ENCODE measurements at places on chromosomes 3 and 15.

DNA sequence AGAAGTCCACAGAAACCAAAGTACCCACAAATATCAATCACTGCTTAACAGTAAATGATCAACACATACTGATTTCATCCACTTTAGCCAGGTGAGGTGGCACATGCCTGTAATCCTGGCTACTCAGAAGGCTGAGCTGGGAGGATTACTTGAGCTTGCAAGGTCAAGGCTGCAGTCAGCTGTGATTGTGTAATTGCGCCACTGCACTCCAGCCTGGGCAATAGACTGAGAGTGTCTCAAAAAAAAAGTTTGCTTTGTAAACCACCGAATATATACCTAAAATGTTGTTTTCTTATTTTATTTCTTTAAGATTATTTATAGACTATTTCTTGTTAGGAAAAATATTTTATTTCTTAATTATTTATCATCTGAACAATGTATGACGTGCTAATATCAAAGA is 8.7 kb upstream of the ATP13A4 start:
- DNase-seq = no peak

DNA sequence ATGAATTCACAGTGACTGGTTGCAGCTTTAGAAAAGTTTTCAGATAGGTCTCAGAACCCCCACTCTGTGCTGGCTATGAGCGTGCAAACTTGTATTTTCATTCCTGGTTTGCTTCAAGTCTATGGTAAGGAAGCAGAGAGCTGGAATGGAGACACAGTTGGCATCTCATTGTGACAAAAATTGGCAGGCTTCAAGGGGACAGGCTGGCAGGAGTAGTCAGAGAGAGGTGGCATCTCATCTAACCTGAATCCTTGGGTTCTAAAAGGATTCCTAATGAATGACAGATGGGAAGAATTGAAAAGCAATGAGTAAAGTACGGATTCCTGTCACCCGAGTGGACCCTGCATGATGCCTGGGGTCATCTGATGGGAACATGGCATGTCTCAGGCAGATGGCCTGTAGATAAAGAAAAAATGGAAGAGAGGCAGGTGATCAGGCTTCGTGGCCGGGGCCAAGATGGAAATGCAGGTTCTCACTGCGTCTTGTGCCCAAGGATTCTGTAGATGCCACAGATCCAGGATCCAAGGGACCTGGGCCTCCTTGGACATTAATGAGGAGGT is 89.4 kb upstream of the ABHD17C start:
- no peak for DNase-seq

DNA sequence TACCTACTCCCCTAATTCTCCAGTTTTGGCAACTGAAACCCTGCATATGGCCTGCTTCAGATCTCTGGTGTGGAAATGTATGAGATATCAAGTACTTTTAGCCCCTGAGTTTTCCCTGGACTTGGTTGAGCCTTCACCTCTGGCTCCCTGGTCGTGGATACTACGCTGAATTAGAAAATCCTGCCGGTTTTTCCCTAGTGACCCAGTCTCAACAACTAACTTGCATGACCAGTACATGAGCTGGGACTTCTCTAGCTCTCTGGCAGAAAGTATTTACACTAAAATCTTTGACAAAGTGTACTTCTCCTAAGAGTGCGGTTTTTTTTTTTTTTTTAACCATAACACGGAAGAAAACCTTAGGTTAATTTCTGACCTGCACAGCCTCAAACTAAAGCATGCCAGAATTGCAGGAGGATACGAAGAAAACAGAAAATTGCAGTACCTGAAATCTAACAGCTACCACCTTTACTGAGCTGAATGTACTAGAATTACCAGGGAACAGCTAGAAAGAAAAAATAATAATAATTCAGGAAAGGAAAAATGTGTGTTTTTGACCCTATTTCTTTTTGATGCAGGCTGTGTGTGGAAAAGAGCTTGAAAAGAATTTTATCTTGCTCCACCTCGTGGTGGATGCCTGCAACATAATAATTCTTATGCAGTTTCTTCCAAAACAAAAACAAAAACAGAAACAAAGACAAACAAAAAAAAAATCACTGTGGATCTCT is 165.6 kb downstream of the GMNC start:
- no peak for DNase-seq

DNA sequence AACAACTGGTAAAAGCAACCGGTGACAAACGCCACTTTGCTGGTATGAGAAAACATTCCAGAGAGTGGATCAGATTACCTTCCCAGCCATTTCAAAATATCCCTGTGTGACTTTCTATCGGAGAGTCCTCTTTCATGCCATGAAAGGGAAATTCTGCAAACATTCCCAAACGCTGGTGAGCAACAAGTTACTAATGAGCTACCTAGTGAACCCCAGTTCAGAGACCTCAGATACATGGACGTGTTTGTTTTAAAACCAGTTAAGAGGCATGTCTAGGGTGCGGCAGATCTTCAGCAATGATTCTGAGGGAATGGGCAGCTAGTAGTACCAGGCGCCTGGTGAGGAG is 418.2 kb upstream of the NR2F2 start:
- DNase-seq = no peak

DNA sequence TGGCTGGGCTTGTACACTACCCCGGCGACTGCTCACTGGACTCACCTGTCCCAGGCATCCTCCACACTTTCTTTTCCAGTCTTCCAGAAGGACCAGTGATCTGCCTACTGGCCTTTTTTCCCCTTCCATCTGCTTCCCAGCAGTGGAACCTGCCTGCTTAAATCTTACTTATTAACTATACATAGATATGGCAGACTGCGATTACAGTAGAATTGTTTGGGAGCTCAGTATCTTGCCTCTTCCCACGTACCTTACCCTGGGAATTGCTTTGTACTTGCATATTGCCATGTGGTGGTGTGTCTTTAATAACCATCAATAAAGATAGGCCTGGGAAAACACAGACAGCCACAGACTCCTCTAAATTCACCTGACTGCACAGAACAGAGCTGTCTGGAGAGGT is 11.8 kb upstream of the HES1 start:
- DNase-seq = no peak

GRCh38 chr15:77497942-77498361 is 77.3 kb downstream of the HMG20A start:
- DNase-seq = no peak

GRCh38 chr3:74067296-74067695 is 442.6 kb upstream of the PDZRN3 start:
- DNase-seq = no peak

- DNase-seq = no peak
Observed at GRCh38 chr3:173258697-173259096, 117.7 kb upstream of the SPATA16 start.

DNA sequence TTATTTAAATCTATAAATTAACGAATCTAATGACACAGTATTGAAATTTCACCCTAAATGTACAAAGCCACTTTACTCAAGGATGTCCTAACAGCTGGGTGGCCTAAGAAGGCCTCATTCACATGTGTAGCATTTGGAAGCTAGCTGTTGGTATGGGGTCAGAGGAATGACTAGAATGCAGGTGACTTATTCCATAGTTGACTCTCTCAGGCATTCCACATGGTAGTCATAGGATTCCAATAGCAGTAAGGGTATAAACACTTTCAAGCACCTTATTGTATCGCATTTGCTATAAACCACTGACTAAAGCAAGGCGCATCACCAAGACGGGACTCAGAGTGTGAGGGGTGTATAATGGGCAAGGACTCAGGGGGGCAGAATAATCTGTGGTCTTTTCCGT is 294.8 kb upstream of the EPHA3 start:
- DNase-seq = no peak

DNA sequence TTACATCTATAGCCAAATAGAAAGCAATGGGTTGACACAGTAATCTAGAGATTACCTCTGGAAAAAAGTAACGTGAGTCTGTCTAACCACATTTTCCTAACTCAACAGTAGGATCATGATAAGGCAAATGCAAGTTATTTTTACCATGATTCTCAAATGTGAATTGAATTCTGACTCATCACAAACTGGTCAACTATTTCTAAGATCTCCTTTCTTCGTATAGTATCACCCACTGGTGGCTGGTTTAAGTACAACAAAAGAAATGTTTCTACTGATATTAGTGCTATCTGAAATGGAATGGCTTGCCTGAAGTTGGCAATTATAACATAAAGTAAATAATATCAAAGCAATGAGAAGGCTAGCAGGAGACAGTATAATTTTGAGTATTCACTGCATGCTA is 102.2 kb downstream of the ABI3BP start:
- DNase-seq = no peak

- no peak for DNase-seq
Observed at GRCh38 chr3:66561367-66561766, 60.5 kb upstream of the LRIG1 start.

- no peak for DNase-seq
Observed at GRCh38 chr3:3906171-3906570, 106.9 kb downstream of the LRRN1 start.

GRCh38 chr15:86300390-86301125 is 220.9 kb downstream of the AGBL1 start:
- no peak for DNase-seq

GRCh38 chr3:12423918-12424630 is 60.2 kb upstream of the TSEN2 start:
- no peak for DNase-seq

GRCh38 chr3:2525968-2526367 is 427.3 kb downstream of the CNTN4 start:
- DNase-seq = no peak

DNA sequence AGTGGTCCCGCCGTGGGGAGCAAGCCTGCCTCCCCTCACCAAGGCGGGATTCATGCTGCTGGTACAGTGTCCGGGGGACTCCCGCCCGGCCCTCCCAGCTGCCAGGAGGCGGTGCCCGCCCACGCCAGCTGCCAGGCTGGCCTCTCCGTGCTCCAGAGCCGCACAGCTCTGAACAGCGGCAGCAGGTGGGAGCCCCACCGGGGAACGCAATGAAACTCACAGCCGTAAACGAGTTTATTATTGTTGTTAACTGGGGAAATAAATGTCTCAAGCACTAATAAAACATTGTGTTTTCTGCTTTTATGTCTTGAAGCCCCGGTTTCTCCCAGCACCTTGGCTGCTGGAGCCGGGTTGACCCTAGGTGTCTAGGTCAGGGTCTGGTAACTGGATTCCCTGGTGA is 317.7 kb upstream of the TLE3 start:
- no peak for DNase-seq

DNA sequence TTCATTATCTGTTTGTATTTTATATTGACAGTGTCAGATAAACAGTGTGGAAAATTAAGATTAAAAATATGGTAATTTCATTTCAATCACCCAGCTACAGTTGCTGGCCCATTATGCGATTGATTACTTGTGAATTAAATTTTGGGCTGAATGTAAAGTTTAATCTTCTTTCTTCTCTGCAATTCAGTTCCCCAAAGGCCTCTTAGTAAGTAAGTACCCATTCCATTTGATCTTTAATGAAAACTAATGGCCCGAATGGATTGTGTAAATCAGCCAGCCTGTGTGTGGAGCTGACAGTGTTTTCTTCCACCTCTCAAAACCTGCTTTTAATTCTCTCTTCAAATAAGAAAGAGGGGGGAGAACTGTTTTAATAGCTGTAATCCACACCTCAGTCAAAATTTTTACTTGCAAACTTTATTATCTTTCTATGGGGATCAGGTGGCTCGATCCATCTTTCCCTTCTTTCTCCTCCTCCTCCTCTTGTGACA is 307.1 kb downstream of the IL20RB start:
- DNase-seq = no peak

GRCh38 chr3:83813176-83813575 is 1145.6 kb upstream of the CADM2 start:
- no peak for DNase-seq

GRCh38 chr15:65426216-65426853 is 3.6 kb upstream of the IGDCC4 start:
- no peak for DNase-seq

- no peak for DNase-seq
Observed at GRCh38 chr3:83524901-83525300, 1433.9 kb upstream of the CADM2 start.

GRCh38 chr3:128720891-128721290 is 5.1 kb upstream of the RAB7A start:
- DNase-seq = no peak

DNA sequence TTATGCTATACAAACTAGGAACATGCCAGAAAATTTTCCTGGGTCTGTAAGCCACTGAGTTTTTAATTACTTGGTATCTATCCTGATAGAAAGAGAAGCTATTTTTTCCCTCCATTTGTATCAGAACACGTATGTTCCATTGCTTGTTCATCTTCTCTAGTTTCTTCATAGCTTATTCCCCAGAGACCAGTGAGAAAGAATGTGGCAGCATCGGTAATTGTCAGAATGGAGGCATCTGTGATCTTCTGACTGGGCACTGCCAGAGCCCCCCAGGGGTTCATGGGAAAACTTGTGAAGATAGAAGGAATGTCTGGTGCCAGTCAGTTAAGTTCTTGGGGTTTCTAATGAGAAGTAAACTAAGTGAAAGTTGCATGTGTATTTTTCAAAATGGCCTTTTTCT is 720.2 kb upstream of the GOLIM4 start:
- DNase-seq = no peak

DNA sequence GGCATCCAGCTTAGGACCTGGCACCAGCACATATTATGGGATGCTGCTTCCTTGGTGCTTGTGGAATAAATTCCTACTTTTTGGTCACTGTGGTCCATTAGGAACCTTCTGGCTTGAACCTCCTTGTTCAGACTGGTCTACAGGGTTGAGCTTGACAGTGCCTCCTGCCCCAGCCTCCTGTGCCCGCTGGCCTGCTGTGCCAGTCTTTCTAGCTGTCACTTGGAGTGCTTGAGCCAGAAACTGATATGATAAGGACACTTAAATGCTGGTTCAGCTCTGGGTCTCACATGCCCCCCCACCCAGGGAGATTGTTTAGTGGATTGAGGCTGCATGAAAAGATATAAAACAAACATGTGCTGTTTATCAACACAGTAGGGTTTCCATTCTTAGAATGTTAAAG is 147.8 kb downstream of the SLCO3A1 start:
- no peak for DNase-seq

DNA sequence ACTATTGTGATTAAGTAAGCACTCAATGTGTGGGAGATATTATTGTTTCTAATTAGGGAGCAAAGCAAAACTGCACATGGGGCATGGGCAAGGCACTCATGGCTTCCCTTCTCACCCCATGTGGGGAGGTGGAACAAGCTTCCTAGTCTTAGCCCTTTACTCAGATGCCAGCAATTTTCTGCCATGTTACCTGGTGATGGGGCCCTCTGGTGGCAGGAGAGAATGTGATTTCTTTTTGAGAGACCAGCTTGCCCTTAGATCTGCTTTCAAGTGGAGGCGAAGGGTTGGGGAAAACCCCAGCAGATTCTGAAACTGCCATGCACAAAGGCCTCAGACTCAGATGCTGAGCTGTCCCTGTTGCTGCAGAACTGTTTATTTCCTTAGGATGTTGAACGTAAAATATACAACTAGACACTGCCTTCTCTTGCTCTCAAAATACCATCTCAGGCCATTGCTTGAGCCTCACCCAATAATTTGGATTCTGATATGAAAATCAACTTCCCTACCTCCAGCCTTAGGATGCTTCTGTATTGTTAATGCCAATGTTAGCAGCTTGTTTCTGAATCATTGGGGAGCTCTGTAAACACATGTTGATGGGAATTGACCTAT is 130.2 kb upstream of the TPRG1 start:
- peak; percentile 18 for DNase-seq

GRCh38 chr15:73582851-73583379 is 50.3 kb downstream of the NPTN start:
- no peak for DNase-seq

- no peak for DNase-seq
Observed at GRCh38 chr3:14764331-14765059, 54.3 kb upstream of the FGD5 start.

GRCh38 chr3:153657046-153657445 is 464.1 kb upstream of the ARHGEF26 start:
- no peak for DNase-seq
